T-helper 9 cell (primary cell): ENCODE measurements at places on chromosomes 4 and X.

DNA sequence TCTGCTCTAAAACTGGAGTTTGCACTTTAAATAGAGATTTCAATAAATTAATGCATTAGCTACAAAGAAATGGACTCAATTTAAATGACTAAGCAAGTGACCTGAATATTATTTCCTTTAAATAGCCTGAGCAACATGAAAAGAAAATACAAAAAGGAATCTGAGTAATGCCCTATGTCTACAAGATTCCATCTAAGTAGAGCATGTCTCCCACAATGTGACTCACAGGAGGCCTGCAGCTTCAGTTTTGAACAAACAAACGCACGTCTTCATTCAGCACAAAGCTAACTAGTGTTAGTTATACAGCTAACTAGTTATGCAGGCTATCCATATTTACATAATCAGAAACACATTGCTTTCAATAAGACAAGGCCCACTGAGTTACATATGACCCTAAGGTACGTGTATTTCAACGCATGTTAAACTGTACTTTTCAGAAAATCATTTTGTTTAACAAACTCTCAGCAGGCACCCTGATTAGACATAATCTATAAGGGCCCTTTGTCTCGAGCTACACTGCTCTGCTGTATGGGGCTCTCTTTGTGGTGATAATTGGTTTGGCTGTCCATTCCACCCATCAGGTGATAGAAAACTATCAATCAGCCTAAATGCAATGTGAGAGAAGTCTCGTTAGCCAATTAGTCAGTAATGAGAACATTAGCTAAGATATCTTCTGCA lies 116.5 kb downstream of the MAML3 start:
- no peak for DNase-seq

- no peak for DNase-seq
These were observed 227.2 kb downstream of the COX18 start for GRCh38 chr4:72842323-72842722.

- DNase-seq, result peak; percentile 3
These were observed 1.1 kb upstream of the TLR3 start for GRCh38 chr4:186067757-186068385.

DNA sequence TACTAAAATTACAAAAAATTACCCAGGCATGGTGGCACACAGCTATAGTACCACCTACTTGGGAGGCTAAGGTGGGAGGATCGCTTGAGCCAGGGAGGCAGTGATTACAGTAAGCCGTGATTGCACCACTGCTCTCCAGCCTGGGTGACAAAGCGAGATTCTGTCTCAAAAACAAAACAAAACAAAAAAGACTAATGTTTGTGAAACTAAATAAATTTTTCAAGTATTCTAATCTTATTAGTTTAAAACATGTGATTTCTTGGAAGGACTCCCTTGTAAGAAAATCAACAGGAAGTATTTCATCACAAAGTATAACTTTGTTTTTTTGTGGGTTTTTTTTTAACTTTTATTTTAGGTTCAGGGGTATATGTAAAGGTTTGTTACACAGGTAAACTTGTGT lies 89.6 kb downstream of the EGF start:
- no peak for DNase-seq

- DNase-seq, result no peak
These were observed 130.4 kb downstream of the MSL3 start for GRCh38 chrX:11888421-11888820.

- peak; percentile 47 for DNase-seq
These were observed 41.0 kb upstream of the GATB start for GRCh38 chr4:151801547-151802516.

GRCh38 chr4:92969650-92970379 lies 666.0 kb downstream of the GRID2 start:
- no peak for DNase-seq

- DNase-seq, result no peak
These were observed 29.5 kb upstream of the XIAP start for GRCh38 chrX:123830309-123830708.

- no peak for DNase-seq
These were observed 327.8 kb upstream of the HAND2 start for GRCh38 chr4:173857828-173858227.

DNA sequence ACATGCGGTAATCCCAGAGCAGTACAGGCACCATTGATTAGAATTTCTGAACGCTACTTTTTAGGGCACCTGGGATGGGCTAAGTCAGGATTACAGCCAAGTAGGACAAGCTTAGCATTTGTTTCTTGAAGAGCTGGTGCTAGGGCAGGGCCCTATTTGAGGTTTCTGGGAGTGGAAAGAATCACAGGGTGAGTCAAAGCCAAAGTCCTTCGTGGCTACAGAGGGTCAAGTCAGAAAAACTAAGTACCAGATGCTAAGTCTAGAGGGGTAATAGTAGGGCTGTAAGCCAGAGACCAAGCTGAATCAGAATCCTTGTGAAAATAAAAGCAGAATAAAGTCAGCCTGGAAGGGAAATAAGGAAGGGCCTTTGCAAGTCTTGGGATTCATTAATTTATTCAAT lies 448.6 kb downstream of the ZIC3 start:
- no peak for DNase-seq

GRCh38 chr4:1058198-1058996 lies 47.0 kb downstream of the FGFRL1 start:
- DNase-seq, result no peak

- no peak for DNase-seq
These were observed 43.6 kb upstream of the UPRT start for GRCh38 chrX:75230296-75230695.

- no peak for DNase-seq
These were observed 115.1 kb downstream of the SH3KBP1 start for GRCh38 chrX:19772096-19772821.

- DNase-seq, result no peak
These were observed 2.4 kb downstream of the TFDP3 start for GRCh38 chrX:133215747-133216146.

- DNase-seq, result no peak
These were observed 41.1 kb upstream of the STIM2 start for GRCh38 chr4:26819478-26820095.

- no peak for DNase-seq
These were observed 630.6 kb downstream of the MID1IP1 start for GRCh38 chrX:39431893-39432292.

DNA sequence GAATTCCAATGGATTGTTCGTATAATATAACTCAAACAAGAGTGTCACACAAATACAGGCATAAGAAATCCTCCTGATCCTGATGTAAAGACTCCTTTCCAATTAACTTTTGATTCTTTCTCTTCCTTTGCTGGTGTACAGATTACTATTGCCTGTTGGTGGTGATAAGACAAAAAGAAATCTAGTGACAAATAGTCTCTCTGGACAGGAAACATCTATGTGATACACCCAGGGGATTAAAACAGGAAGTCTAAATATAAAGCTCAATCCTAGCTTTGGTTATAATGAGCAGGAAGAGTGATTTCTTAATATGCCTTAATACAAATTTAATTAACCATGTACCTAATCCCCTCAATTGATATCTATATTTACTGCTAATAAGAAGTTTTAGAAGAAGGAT lies 45.1 kb downstream of the ARHGEF6 start:
- DNase-seq, result no peak

DNA sequence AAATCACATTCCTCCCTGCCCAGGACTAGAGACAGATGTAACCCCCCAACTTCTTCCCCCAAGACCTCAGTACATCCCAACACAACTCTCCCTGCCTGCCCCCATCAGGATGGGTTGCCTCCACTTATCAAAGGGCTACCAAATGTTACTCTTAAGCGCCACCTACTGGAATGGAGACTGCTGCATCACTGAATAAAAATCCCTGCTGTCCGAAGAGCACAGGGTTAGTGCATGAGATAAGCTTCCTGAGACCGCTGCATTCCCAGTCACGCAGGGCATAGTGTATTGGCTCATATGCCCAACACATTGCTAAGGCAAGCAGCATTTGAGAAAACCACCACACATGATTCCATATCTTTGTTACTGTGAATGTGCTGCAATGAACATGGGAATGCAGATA lies 544.5 kb downstream of the PPP4R3C start:
- no peak for DNase-seq

DNA sequence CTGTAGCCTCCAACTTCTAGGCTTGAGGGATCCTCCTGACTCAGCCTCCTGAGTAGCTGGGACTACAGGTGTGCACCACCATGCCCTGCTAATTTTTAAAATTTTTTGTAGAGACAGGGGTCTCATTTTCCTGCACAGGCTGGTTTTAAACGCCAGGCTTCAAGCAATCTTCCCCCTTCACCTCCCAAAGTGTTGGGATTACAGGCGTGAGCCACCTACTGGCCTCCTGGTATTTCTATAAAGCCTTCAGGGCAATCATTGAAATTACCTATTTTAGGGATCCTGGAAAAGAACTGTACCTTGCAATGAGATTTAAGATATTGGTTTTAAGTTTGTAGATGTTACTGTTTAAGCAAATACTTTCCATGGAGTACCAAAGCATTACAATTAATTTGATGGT lies 13.5 kb upstream of the PLS3 start:
- no peak for DNase-seq

DNA sequence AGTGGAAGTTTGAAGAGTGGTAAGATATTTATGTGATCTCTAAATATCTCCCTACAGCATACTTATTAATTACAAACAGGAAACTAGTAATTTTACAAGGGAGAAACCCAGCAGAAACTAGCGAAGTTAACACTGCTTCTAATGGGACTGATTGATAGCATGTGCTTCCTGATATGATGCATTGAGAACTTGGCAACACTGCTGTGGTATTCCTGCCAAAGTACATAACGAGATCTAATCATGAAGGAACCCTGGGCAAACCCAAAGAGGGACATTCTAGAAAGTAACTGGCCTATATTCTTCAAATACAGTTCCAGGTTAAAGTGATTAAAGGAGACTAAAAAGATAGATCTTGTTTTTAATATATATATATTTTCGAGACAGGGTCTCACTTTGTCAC lies 4.6 kb upstream of the GPR34 start:
- DNase-seq, result no peak

DNA sequence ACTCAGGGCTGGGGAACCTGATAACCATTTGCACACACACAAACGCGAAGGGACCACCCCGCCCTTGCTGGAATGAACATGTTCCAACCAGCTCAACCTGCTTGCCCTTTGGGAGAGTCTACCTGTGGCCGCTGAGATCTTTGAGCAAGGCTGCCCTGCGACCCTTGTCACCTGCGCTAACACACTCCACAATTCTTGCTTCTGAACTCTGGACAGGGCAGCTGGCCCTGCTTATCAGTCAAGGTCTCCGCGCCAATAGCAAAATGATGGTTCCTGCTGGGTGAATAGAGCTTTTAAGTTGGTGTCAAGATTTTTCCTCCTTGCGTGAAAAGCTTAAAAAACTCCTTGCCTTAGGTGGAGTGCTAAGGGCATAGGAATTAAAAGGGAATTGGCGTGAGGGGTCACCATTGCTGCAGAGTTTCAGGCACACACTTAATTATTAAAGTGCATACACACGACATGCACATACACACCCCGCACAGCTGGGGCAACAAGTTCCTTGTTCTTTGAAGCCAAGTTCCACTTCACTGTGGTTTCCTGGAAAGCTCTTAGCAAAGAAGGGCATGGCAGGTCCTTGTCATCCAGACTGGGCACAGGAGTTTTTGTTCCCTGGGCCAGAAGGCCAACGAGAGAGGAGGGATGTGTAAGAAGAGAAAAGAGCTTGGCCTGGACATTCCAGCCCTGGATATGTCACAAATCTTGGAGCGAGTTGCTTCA lies 207.7 kb downstream of the STIM2 start:
- DNase-seq, result no peak

DNA sequence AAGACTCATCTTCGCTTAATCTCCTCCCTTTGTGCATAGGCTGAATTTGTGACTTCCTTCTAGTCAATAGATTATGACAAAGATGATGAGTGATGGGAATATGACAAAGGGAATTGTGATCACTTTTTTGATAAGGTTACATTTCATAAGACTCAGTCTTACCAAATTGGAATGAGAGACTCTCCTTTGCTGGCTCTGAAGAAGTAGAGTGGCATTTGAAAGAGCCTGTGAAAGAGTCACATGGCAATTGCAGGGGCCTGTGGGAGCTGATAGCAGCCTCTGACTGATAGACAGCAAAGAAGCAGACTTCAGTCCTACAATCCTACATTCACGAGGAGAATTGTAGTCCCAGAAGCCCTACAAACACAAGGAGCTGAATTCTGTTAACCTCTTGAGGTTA lies 44.9 kb upstream of the ADAMTS3 start:
- DNase-seq, result no peak

DNA sequence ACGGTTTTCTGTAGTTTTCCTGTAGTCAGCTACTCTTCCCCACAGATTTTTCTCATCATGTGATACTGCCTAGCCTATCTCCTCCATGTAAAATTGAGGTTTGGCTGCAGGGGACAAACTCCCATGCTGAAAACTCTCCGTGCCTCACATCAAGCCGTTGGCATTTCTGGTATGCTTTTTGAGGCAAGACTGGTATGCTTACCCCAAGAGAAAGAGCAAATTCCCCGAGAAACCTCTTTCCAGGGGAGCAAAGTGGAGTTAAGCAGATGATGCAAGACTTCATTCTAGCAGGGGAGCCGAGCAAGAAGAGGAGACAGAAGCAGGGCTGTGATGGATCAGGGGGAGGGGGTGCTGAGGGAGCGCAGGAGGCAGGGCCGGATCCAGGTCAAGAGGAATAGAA lies 4.8 kb downstream of the SOWAHD start:
- no peak for DNase-seq

DNA sequence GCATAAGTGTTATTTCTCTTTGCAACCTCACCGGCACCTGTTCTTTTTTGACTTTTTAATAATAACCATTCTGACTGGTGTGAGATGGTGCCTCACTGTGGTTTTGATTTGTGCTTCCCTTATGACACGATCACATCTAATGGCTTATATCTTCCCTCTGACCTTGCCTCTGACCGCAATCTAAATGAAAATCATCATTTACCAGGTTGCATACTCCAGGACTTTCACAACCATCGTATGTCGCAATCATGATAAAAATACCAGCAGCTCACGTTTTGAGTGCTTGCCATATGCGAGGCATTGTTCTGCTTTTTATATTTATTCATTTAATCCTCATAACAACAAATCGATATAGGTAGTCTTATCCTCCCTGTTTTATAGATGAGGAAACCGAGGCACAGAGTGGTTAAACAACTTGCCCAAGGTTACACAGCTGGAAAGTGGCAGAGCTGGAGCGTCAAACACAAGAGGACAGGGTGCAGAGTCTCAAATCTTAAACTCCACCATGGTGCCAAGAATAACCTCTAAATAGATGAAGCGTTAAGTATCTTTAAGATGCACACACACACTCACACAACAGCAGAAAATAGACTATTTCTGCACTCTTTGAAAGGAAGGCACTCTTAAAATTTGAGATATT lies 102.2 kb downstream of the SEL1L3 start:
- no peak for DNase-seq

GRCh38 chr4:137638934-137639333 lies 106.6 kb upstream of the PCDH18 start:
- no peak for DNase-seq

GRCh38 chr4:20084488-20084887 lies 167.2 kb upstream of the SLIT2 start:
- DNase-seq, result no peak
